ENCODE measurements at places on chromosomes 4 and X.

GRCh38 chrX:139930916-139931645 is 1.8 kb downstream of the ATP11C start:
- peak; percentile 11 for DNase-seq

GRCh38 chr4:113327494-113327893 is 278.0 kb downstream of the ANK2 start:
- DNase-seq = no peak

GRCh38 chr4:94251094-94251493 is 43.4 kb downstream of the SMARCAD1 start:
- no peak for DNase-seq

DNA sequence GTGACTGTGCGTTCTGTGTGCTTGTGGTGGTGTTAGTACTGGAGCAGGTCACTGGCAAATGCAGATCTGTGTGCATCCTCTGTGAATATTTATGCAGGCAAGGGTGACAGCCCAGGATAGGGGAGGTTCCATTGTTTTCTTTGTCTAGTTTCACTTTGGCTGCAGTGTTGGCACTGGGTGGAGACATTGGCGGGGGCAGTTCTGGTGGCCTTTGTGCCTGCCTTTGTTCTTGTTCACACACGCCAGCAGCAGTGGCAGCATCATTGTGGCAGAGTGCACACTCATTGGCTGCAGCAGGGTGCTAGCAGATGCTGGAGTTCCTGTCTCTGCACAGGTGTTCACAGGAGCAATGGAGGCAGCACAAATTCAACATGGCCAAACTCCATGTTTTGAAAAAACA is 495.3 kb downstream of the UBE2NL start:
- DNase-seq = no peak

GRCh38 chr4:173530326-173531085 is 477 bp upstream of the HAND2 start:
- no peak for DNase-seq

DNA sequence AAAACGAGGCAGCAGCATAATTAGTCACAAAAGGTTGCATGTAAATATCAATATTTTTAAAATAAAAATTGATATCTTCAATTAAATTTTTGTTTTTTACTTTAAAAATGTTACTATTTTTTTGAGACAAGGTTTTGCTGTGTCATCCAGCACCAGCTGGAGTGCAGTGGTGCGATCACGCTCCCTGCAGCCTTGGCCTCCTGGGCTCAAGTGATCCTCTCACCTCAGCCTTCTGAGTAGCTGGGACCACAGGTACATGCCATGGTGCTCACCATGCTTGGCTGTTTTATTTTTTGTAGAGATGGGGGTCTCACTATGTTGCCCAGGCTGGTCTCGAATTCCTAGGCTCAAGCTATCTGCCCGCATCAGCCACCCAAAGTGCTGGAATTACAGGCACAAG is 96.8 kb upstream of the FRAS1 start:
- DNase-seq = no peak

Data from endothelial cell (in vitro differentiated cells).